ENCODE measurements at places on chromosomes 2 and 18. TPM values are rescaled to one million over a fixed set of nuclear protein-coding genes. Genes with fewer than 3 reads are reported as not detected.

Gene CAPN14
- not detected for total RNA-seq

Gene NEB
- 1.3 TPM for total RNA-seq

Gene METTL21A
- 23.3 TPM for total RNA-seq

Gene CYS1
- 7.1 TPM for total RNA-seq

Gene KIF5C
- total RNA-seq, result 0.13 TPM

Gene CD226
- 1.3 TPM for total RNA-seq

Gene TBR1
- 0.97 TPM for total RNA-seq

Gene MATN3
- total RNA-seq, result 0.25 TPM

Gene SH3RF3
- 5.2 TPM for total RNA-seq

Gene PTCD3
- total RNA-seq, result 65.4 TPM

Gene LTBP1
- total RNA-seq, result 198 TPM

Gene KCNK3
- not detected for total RNA-seq

Gene TNFRSF11A
- 0.22 TPM for total RNA-seq

GRCh38 chr18:35467624-35468016 lies 30.1 kb downstream of the INO80C start:
- DNase-seq, result no peak

- no peak for DNase-seq
Measured at GRCh38 chr2:128834880-128835252, 516.2 kb upstream of the HS6ST1 start.

- no peak for DNase-seq
Measured at GRCh38 chr2:217664761-217665160, 338.0 kb downstream of the TNS1 start.

GRCh38 chr2:50535971-50536759 lies 495.8 kb downstream of the NRXN1 start:
- peak; percentile 36 for DNase-seq

- no peak for DNase-seq
Measured at GRCh38 chr2:141458351-141458750, 672.5 kb downstream of the LRP1B start.

GRCh38 chr18:62810682-62811081 lies 95.3 kb downstream of the PHLPP1 start:
- DNase-seq, result no peak

GRCh38 chr2:95077530-95077825 lies 44.1 kb downstream of the MRPS5 start:
- DNase-seq, result no peak

GRCh38 chr2:207746131-207746530 lies 23.6 kb downstream of the FZD5 start:
- DNase-seq, result peak; percentile 85

- no peak for DNase-seq
Measured at GRCh38 chr2:102129082-102129481, 13.5 kb upstream of the IL1R1 start.

DNA sequence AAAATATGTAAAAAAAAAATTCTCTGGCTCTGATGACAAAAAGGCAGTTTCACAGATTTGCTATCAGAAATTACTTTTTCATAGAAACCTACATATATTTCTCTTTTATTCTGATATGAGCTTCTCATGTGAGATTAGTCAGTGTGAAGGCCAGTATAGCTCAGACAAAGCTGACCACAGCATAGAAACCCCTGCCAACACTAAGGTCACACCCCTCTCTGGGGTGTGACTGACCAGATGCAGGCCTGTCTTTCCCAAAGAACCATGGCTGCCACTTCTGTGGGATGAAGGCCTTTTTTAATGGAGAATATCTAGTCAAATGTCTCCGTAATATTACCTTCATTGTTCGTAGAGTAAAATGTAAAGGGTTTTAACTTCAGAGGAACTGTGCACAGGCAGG lies 330.3 kb upstream of the KCNJ3 start:
- DNase-seq, result no peak

DNA sequence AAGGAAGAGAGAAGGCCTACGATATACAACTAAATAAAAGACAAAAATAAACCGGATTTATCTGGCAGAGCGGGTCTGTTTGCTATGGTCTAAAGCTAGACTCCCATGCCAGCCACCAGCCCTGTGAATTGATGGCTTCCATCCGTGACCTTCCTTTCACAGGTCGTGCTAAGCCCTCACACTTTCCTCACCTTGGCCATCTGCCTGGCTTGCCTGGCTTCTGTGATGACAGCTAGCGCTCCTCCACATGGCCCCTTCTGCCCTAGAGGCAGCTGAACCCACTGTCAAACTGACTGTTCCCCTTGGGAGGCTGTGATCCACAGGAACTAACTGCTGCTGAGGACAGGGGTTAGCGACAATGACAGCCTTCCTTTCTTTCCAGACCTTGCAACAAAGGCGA lies 32.5 kb downstream of the GAREM1 start:
- no peak for DNase-seq

DNA sequence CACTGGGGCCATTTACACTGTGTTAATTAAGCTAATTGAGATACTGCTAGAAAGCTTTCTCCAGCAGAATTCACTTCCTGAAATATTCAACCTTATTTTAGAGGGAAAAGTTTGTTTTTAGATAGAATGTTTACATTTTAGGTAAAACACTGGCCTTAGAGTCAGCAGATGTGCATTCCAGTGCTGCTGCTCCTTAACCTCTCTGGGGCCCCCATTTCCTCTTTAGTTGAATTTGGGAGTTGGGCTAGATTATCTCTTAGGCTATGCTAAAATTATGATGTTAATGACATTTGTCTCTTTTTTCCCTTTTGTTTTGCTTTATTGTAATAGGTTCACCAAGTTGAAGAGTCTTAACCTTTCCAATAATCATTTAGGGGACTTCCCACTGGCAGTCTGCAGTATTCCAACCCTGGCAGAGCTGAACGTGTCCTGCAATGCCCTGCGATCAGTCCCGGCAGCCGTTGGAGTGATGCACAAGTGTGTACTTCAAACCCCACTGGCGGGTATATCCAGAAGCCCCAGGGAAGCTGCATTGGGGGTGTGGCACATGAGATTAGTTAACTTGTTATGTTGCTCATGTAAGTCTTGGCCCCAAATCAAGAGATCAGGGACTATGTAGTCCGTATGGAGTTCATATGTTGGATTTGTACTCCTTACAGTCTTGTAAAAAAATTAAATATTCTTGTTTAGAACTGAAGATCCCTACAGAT lies 179.5 kb downstream of the PHLPP1 start:
- no peak for DNase-seq

- peak; percentile 17 for DNase-seq
Measured at GRCh38 chr2:218041302-218042168, 27.5 kb upstream of the RUFY4 start.

- peak; percentile 94 for DNase-seq
Measured at GRCh38 chr2:150911766-150912280, 349.8 kb downstream of the RBM43 start.

GRCh38 chr2:32357318-32358110 lies 691 bp downstream of the BIRC6 start:
- DNase-seq, result peak; percentile 63

DNA sequence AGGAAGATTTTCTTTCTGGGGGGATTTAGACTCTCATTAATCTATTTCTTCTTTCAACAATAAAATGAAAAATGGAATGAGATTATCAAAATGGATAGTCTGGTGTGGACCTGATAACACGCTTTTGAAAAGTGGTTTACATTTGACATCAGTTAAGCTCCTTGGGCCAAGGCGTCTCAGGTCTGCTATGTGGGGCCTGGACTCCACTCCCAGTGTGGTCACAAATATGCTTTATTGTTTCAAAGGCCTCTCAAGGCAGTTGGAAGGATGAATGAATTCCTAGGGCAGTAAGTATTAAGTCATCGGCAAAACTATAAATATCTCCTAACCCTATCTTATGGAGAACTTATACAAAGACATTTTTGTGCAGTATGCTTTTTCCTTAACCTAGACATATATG lies 74.5 kb downstream of the ETAA1 start:
- no peak for DNase-seq

DNA sequence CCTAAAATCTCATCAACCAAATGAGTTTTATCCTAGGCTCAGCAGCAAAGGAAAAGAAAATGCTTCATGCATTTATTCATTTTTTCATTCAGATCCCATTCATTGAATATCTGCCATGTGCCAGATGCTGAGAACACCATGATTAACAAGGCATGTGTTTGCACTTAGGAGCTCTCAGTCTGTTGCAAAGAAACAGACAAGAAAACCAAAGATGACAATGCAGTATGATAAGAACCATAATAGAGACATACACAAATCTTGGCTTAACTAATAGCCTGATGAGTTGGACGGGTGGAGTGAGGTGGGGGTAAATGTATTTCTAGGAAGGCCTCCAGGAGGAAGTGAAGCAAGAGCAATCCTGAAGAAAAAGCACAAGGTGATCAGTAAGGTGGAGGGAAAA lies 177.8 kb upstream of the SCN7A start:
- no peak for DNase-seq

DNA sequence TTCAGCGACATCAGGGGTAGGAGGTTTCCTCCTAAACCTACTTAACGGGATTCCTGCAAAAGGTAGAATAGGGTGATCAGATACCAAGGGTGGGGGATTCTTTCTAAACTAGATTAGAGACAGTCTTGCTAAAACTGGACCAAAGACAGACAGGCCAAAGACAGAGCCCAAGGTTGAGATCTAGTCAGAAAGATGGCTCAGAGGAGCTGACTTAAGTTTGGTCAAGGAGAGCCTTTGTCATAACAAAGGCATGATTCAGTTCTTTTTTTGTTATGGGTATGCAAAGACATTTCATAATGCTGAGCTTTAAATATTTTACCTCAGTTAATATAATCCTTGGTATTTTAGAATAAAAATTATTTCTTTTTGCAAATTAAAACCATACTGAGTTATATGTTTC lies 17.8 kb upstream of the GPR75 start:
- peak; percentile 58 for DNase-seq

GRCh38 chr2:20135631-20136050 lies 84.2 kb upstream of the LAPTM4A start:
- DNase-seq, result peak; percentile 82

DNA sequence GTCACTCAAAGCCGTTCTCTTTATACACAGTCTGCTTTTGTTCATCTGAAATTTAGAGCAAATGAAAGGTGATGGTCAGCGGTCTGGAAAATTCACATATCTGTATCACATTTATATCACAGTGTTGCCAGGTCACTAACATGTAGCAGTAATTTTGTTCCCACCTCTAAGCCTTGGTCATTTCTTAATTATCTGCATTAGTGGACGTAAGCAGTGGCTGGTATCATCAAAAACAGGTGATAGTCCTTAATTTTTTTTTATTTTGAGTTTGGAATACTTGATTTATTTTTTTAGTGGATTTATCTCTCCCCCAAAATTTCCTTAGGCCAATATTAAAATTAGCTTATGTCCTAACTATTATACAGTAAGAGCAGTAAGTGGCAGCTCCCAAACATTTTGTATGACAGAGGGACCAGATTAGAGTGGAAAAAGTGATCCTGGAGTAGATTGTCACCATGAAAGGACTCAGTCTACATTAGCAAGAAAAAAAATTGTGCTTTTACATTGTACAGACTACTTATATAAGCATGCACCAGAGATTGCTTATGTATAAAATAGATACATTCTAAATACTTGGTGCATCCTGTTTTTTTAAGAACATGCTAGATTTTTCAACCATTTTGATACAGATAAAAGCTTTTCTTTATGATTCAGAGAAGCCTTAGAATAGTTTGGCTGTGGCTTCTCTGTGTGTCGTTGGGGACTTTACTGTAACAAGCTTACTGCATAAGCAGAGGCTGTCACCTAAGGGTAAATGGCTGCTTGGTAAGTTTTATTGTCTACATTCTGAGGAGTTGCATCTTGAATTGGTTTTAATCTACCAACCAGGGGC lies 65.0 kb downstream of the MAPRE2 start:
- no peak for DNase-seq

DNA sequence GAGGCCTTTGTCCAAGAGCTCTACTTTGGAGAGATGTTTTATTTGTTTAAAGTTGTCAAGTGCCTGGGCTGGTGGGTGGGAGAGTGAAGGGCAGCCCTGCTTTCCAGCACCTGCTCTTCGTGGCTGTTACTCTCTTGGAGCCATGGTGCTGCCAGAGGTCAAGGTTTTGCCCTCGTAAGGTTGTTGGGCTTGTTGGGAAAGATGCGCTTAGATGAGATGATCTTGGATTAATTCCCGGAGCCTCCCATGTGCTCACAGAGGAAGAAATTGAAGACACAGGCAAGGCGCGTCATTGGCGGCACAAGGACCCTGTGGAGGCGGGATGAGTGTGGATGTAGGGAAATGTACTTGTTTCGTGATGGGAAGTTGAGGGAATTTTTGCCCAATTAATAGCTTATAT lies 27.9 kb downstream of the ZCCHC2 start:
- DNase-seq, result no peak

GRCh38 chr2:160269365-160269764 lies 69.3 kb upstream of the ITGB6 start:
- DNase-seq, result peak; percentile 53

- DNase-seq, result no peak
Measured at GRCh38 chr18:45243340-45244110, 371.8 kb upstream of the SLC14A2 start.

DNA sequence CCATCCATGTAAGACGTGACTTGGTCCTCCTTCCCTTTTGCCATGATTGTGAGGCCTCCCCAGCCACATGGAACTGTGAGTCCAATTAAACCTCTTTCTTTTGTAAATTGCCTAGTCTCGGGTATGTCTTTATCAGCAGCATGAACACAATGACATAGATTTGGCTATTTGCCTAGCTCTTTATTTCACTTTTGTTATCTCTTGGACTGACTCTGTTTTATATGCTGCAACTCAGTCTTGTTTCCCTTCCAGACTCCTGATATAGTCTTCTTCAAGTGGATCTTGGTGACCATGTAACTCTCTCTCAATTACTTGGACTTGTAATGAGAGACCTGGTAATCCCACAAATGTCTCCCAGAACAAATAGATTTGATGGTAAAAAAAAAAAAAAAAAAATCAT lies 627.6 kb downstream of the CCDC85A start:
- no peak for DNase-seq

- no peak for DNase-seq
Measured at GRCh38 chr2:234278556-234279255, 218.2 kb downstream of the ARL4C start.

- peak; percentile 70 for DNase-seq
Measured at GRCh38 chr18:76604935-76605240, 109.8 kb upstream of the ZNF516 start.

DNA sequence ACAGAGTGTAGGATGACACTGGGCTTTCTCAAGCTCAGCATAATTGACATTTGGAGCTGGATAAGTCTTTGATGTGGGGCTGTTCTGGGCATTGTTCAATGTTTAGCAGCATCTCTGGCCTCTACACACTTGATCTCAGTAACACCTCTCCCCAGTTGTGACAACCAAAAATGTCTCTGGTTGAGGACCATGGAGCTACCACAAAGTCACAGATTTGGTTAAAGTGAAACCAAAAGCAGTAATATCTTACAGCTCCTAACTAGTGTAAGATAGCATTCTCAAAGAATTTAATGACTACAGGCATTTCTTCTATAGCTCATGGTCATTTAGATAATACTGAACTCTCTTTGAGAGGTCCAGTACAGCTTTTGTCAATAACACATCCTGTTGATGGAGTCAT lies 23.4 kb upstream of the PAX3 start:
- no peak for DNase-seq

DNA sequence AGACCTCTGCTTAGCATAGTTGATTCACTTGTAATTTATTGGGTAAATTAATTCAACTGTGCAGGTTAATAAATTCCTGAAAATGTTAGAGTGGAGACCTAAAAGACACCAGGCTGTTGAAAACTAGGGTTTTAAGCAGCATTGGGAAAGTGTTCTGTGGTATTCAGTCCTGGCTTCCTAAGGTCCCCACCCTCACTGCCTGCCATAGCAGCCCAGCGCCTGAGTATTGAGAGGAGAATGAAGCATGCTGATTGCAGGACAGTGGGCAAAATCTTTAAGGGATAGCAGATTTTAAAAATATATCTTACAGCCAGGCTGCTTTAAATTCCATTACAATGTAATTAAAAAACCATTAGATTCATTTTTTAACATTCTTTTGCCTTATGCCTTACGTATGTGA lies 20.6 kb downstream of the MEIS1 start:
- DNase-seq, result no peak

- peak; percentile 80 for DNase-seq
Measured at GRCh38 chr18:77177009-77177408, 44.4 kb upstream of the MBP start.
